ENCODE measurements at places on chromosomes 6 and 20. TPM values are rescaled to one million over a fixed set of nuclear protein-coding genes. Genes with fewer than 3 reads are reported as not detected.

DNA sequence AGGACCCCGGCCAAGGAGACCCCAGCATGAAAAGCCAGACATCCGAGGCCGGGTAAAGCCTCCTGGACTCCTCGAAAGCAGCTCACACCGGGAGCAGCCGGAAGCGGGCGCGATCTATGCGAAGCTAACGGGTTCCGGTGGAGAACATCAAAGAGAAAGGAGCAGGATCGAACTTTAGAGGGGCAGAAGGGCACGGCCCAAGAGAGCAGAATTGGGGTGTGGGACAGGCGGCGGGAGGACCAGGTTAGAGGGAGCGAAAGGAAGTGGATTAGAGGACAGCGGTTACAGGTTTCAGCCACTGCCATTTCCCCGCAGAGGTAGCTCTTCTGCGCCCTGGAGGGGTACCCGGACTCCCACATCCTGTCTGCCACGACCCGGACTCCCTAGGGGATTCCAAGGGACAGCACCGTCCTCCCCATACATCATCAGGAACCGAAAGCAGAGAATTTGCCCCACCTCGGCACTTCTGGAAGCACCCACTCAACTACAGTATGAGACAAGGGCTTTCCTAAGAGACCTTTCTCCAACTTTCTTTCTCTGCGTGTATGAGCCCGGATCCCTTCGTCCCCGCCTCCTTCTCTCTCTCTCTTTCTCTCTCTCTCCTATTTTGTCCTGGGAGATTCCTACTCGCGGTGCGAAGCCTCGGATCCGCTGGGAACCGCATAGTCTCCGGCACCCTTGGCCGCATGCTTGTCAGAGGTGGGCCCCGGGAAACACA lies 507 bp upstream of the VGLL2 start:
- ATAC-seq, result peak; percentile 72

GRCh38 chr6:41939848-41940758 lies 1.5 kb downstream of the CCND3 start:
- no peak for ATAC-seq

- peak; percentile 30 for ATAC-seq
Measured at GRCh38 chr6:123551939-123552707, 84.6 kb downstream of the TRDN start.

DNA sequence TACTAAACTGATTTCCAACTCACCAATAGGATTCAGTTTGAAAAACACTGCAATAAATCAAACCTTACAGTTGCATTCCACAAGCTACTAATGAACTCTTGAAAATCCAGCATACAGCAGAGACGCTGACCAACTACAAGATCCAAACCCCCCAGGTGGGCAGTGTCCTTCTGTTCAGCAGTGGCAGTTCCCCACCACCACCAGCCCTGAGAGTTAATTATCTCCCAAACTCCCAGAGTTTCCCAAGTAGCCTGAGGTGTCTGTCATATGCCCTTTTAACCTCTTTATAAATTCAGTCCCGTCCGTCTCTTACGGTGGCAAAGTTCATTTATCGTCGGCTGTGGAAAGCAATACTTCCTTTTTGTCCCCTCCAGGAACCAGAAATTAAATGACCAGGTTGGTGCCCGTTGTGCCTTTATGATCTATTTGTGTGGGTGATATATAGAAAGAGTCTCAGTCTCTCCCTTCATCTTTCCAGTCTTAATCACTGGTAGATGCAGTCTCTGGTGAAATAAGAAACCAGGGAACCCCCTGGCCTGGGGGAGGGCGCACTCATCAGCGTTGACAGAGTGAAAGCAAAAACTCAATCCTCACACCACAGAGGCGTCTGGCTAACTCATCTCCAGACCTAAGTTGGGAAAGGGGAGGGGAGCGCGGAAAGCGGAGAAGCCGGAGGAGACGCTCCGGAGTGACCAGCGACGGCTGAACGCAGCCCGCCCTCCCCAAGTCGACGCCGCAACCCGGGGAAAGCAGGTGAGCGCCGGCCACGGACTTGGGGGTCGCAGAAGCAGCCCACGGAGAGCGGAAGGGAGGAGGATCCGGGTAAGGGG lies 717 bp downstream of the MRPL14 start:
- peak; percentile 68 for ATAC-seq

- peak; percentile 59 for ATAC-seq
Measured at GRCh38 chr6:153231048-153231646, 100.1 kb upstream of the RGS17 start.

- ATAC-seq, result no peak
Measured at GRCh38 chr6:3940703-3941102, 91.5 kb downstream of the FAM50B start.

Gene LRFN2
- total RNA-seq, result 4.7 TPM

Gene FOXA2
- total RNA-seq, result 0.45 TPM

Gene TFB1M
- 14.6 TPM for total RNA-seq

Measured in motor neuron (in vitro differentiated cells).